ENCODE measurements at places on chromosomes 16 and 17.

DNA sequence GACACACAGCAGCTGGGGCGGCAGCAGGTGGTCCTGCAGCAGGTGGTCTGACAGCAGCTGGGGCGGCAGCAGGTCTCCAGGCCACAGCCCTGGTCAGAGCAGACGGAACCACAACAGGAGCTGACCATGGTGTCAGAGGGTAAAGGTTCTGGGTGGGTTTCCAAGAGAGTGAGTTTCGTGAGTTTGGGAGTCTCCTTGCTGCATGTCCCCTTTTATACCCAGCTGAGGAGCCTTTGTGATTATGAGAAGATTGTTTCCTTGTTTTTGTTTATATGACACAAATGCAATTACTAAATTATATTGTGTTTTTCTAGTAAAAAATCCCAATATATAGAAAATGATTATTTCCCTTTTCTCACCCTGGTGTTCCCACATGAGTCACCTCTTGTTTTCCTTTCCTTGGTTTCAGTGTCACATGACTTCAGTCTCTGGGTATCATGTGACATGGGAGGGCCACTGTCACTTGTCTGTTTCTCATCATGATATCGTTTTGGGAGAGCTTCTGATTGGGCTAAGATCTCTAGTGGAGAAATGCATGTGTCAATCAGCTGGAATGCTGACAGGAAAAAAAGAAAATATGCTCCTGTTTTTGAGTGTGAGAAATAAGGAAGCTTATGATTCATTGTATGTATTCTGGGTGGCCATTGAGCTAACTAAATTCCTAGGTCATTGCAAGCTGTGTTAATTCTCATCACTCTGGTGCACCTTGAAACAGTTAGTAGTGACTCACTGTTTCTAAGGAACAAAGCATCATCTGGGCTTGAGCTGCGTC is at the start of gene KRTAP4-6:
KRTAP4-6 (minus strand) TSS at position 185 of the 772 bp plus-strand sequence; CDS start at position 128, 57 bp downstream.
- H3K4me1 ChIP-seq, result no peaks in the 10 kb centered on the region
- peak within 1 kb of the TSS; percentile 45 for H3K27ac ChIP-seq
- DNase-seq, result no peak
- peaks cover 9% of the 10 kb centered on the region for H3K36me3 ChIP-seq

DNA sequence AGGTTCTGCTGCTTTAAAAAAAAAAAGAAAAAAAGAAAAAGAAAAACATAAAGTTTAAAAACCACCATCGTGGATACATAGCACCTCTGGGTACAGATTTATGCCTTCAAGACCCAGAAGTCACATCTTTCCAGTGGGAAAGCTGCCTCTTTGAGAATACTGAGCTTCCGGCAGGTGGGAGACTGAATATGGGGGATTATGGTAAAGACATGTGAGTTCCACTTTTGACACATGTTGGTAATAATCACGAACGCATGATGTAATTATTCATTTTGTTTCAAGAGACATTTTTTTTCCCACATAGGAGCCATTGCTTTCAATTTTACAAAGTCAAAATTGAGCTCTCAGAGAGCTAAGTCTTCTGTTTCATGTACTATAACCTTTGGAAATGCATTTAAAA is 229.7 kb upstream of the CDH5 start:
- no peak for DNase-seq
- peaks cover 5% of the 10 kb centered on the region for H3K4me1 ChIP-seq
- H3K27ac ChIP-seq, result no peak overlapping the region
- H3K36me3 ChIP-seq, result no peaks in the 10 kb centered on the region
- no peak overlapping the region for H3K4me3 ChIP-seq

- no peaks in the 10 kb centered on the region for H3K36me3 ChIP-seq
- H3K27ac ChIP-seq, result no peak overlapping the region
- no peak overlapping the region for H3K4me3 ChIP-seq
- H3K27me3 ChIP-seq, result no peaks in the 10 kb centered on the region
- 0 out of 2 replicates have a peak, but pooled peaks cover 2% of the 10 kb centered on the region for H3K4me1 ChIP-seq
These were observed 19.1 kb upstream of the ZC3H7A start for GRCh38 chr16:11816123-11816522.

DNA sequence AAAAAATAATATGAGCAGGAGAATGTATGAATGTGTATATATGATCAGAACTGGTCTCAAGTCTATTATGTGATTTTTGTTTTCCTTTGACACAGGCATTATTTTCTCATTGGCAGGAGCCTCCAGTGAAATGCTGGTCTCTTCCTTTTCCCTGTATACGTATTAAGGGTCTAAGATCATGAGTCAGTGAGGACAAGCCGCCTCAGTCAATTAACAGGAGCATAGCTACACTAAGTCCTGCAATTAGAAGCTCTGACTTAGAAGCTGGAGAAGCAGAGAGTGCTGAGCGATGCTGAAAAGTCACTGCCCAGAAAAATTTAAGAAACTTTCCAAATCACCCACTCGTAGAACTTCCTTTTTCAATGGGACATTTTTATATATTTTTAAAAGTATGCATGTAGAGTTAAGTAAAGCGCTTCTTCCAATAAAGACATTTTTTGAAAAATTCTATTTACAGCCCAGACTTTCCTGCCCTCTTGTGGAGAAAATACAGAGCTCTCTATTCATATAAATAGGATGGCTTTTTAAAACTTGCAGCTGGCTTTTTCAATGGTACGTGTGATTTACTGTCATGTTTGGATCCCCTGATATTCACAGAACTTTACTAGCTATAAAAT is 70.2 kb upstream of the PSMD7 start:
- H3K27me3 ChIP-seq, result peaks cover 18% of the 10 kb centered on the region
- DNase-seq, result peak; percentile 16
- no peak overlapping the region for H3K4me3 ChIP-seq
- no peaks in the 10 kb centered on the region for H3K4me1 ChIP-seq
- no peak overlapping the region for H3K27ac ChIP-seq

- no peaks in the 10 kb centered on the region for H3K27me3 ChIP-seq
- H3K4me1 ChIP-seq, result peaks cover 8% of the 10 kb centered on the region
- peak; percentile 24 for DNase-seq
- peak overlapping the region; percentile 98 for H3K27ac ChIP-seq
These were observed 35.5 kb upstream of the ZC3H18 start for GRCh38 chr16:88534638-88535190.

- no peak overlapping the region for H3K4me3 ChIP-seq
- no peak for DNase-seq
- H3K4me1 ChIP-seq, result no peaks in the 10 kb centered on the region
- no peaks in the 10 kb centered on the region for H3K36me3 ChIP-seq
These were observed 260.7 kb downstream of the MAF start for GRCh38 chr16:79339863-79340262.

GRCh38 chr17:59763861-59764260 is 56.4 kb downstream of the VMP1 start:
- H3K27me3 ChIP-seq, result no peaks in the 10 kb centered on the region
- peaks cover 74% of the 10 kb centered on the region for H3K4me1 ChIP-seq
- H3K4me3 ChIP-seq, result no peak overlapping the region
- H3K27ac ChIP-seq, result peak overlapping the region; percentile 84

- no peak overlapping the region for H3K4me3 ChIP-seq
- H3K36me3 ChIP-seq, result no peaks in the 10 kb centered on the region
- no peaks in the 10 kb centered on the region for H3K27me3 ChIP-seq
- no peak overlapping the region for H3K27ac ChIP-seq
- no peaks in the 10 kb centered on the region for H3K4me1 ChIP-seq
These were observed 109.9 kb upstream of the DNAH9 start for GRCh38 chr17:11488407-11488806.

GRCh38 chr16:89202422-89203215 is 2.3 kb upstream of the SLC22A31 start:
- peaks cover 22% of the 10 kb centered on the region for H3K4me1 ChIP-seq
- DNase-seq, result no peak
- H3K4me3 ChIP-seq, result peak overlapping the region; percentile 53

DNA sequence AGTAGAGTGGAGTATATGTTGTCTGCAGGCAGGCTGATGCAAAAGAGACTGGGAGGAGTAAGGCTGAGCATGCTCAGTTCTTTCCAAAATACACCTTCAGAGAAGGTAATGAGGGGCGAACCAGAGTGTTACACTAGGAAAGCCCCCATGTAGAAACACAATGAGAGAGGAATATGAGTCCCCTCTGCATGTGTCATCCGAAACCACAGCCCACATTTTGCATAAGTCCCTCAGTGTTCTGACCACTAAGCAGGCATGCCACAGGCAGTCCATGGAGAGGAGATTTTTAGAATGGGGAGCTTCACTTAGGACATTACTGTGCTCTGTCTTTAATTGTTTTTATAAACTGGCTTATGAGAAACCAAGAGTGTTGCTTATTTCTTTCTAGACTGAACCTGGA is 32.0 kb downstream of the SLC6A2 start:
- no peaks in the 10 kb centered on the region for H3K36me3 ChIP-seq
- no peak overlapping the region for H3K27ac ChIP-seq
- no peaks in the 10 kb centered on the region for H3K4me1 ChIP-seq
- DNase-seq, result no peak
- H3K4me3 ChIP-seq, result no peak overlapping the region

GRCh38 chr16:62408760-62409159 is 372.5 kb upstream of the CDH8 start:
- H3K4me3 ChIP-seq, result no peak overlapping the region
- no peaks in the 10 kb centered on the region for H3K36me3 ChIP-seq
- H3K4me1 ChIP-seq, result no peaks in the 10 kb centered on the region
- DNase-seq, result no peak

GRCh38 chr16:2833776-2834175 is 3.7 kb downstream of the ZG16B start:
- H3K27ac ChIP-seq, result no peak overlapping the region
- H3K27me3 ChIP-seq, result no peaks in the 10 kb centered on the region
- no peaks in the 10 kb centered on the region for H3K36me3 ChIP-seq
- DNase-seq, result no peak

- H3K4me3 ChIP-seq, result peak overlapping the region; percentile 39
- no peak for DNase-seq
- H3K36me3 ChIP-seq, result no peaks in the 10 kb centered on the region
- peak overlapping the region; percentile 98 for H3K27ac ChIP-seq
These were observed 145.0 kb downstream of the SEC14L1 start for GRCh38 chr17:77285594-77286390.

- peak overlapping the region; percentile 45 for H3K27ac ChIP-seq
- peaks cover 7% of the 10 kb centered on the region for H3K36me3 ChIP-seq
- H3K27me3 ChIP-seq, result peaks cover 4% of the 10 kb centered on the region
- DNase-seq, result no peak
- H3K4me1 ChIP-seq, result peaks cover 15% of the 10 kb centered on the region
These were observed 655 bp upstream of the MTHFSD start for GRCh38 chr16:86555704-86556075.

GRCh38 chr16:11256661-11257130 is 692 bp upstream of the SOCS1 start:
- no peaks in the 10 kb centered on the region for H3K36me3 ChIP-seq
- peak overlapping the region; percentile 70 for H3K4me3 ChIP-seq
- H3K27me3 ChIP-seq, result no peaks in the 10 kb centered on the region
- no peak for DNase-seq

Measured in HCT116 (cell line).